ENCODE measurements at places on chromosomes 1 and 21.

DNA sequence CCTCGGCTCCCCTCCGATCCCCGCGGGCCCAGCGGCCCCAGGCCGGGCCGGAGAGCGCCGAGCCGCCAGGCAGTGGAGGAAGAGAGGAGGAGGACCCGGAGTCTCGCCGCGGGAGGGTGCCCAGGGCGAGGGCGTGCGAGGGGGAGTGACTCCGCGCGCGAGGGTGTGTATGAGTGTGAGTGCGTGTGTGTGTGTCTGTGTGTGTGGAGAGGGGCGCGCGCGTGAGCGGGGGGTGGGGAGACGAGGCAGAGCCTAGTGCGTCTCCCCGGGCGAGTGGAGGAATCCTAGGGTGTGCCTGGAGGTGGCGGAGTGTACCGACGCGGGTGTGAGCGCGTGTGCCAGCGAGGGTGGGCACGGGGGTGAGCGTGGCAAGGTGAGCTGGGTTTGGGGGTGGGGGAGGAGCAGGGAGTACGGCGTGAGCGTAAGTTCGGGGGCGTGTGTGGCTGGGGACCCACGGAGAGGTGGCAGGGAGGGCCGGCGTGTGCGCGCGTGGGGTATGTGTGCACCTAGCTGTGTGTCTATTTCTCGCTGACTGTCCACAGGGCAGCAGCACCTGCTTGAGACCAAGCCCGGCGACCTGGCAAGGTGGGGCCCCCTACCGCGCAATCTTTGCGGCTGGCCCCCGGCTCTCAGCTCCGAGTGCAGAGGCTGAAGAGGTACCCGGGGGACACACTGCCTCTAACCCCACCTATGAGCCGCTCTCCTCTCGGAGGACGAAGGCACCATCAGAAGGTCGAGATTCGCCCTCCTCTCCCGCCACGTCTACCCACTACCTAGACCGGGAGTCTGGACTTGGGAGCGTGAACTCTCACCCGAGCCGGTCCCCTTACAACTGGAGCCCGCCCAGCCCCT is 784 bp upstream of the KCND3 start:
- DNase-seq: no peak

DNA sequence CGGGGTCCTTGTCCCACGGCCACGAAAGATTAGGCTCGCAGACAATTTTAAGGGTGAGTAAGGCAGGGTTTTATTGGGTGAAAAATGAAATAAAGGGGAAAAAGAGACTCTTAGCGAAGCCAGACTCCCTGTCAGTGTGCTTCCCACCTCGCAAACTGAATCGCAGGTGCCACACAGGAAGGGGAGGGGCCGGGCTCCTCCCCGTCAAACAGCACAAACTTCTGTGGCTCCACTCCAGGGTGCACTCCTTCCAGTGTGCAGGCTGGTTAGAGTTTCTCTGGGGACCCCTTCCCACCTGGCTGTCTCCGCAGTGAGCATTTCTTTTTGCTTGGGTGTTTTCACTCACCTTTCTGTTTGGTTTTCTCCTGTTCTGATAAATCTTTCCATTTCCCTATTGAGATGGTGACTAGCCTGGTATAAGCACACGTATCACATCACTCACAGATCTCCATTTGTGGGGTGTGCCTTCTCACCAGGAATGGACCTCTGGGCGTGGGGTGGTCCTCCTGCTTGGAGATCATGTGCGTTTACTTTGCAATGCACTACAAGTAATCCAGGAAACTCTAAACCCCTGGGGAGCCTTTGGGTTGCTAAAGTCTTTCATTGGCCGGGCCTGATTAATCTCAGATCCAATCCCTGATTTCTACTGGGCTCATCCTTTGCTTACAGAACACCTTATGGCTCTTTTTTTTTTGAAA is 37.6 kb upstream of the GALNT2 start:
- DNase-seq: no peak

DNA sequence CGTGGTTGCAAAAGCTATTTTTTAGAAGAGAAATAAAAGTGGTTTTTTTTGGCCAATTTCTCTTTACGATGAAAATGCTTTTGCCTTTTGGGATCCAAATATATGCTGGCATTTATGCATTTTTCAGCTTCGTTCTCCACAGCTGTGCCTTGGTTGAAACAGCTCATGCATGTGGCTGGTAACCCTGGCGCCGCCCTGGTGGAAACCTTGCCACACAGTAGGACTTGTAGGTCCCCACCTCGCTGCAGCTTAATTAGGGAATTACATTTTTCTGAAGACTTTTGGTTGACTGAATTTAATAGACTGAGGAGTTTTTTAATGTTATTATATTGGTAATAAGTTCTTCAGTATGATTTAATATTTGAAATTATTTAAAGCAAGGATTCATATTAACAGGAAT is 12.7 kb upstream of the PCP4 start:
- DNase-seq: no peak

- no peak for DNase-seq
Observed at GRCh38 chr1:174785510-174785909, 214.2 kb upstream of the CACYBP start.

- DNase-seq: no peak
Observed at GRCh38 chr1:107009281-107009680, 47.2 kb upstream of the PRMT6 start.

GRCh38 chr1:15198684-15199083 is 45.1 kb downstream of the TMEM51 start:
- no peak for DNase-seq

DNA sequence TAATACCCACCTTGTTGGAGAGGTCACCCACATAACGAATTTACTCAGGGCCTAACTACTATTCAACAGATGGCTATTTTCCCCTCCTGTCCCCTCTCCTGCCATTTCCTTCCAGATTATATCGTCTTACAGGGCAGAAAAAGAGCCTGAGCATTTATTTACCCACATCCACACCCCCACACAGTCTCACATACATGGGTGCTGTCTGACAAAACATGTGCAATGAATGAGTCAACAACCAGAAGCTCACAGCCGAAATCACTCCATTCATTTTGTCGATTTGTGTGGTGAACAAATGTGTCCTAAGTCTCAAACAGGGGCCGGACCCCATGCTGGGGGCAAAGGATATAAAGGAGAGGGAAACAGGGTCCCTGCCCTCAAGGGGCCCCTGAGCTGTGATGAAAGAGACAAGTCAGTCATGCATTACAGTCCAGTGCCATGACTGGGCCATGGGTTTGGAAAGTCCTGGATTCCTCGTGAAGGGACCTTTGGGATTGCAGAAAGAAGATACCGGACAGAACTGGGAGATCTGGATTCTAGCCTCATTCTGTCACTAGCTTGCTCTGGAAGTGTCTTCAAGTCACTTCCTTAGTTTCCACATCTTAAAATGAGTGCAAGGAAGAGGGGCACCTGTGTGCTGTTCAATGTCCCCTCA is 16.4 kb upstream of the ZNF683 start:
- DNase-seq: no peak

DNA sequence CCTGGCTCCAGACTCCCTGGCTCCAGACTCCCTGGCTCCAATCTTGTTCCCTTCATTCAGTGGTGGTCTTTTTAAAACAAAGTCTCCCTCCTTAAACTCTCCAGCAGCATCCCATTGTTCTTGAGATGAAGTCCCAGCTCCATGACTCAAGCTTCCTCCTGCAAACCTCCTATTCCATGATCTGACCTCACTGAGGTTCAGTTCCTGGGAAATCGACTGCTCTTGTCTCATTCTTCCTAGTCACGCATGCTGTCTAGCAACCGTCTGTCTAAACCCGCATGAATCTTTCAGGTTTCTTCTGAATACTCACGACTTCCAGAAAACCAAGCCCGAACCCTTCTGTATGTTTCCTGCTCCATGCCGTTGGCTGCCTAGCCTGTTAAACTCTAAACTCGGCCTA is 91.9 kb downstream of the RAVER2 start:
- no peak for DNase-seq

GRCh38 chr1:246527402-246528088 is 20.5 kb upstream of the SMYD3 start:
- no peak for DNase-seq

DNA sequence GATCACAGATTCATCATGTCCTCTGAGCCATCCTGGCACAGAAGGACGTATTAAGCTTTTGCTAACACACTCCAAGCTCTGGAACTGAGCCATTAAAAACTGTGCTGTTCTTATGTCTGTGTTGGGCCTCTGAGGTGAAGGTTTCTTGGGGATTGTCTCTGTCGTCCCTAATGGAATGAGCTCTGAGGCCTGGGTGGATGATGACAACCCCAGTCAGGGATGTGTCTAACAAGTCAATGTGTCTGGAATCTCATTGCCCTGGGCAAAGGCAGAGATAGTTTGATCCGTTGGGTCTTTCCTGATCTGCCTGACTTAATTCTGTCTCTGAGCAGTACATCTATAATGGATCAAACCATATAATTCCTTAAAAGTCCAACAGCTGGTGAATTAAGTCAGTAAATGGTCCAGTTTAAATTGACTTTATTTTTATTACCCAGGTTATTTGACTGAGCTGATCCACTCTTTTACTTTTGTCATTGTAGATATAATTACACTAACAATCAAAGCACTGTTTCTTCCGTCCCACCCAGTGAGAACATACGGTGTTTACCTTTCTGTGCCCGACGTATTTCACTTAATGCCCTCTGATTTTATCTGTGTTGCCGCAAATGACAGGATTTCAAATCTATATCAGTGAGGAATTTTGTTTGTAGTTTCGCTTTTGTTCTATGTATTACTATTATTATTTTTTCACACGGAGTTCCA is 38.8 kb upstream of the OR2B11 start:
- no peak for DNase-seq

- DNase-seq: no peak
Observed at GRCh38 chr1:11657654-11658053, 3.0 kb downstream of the FBXO44 start.

DNA sequence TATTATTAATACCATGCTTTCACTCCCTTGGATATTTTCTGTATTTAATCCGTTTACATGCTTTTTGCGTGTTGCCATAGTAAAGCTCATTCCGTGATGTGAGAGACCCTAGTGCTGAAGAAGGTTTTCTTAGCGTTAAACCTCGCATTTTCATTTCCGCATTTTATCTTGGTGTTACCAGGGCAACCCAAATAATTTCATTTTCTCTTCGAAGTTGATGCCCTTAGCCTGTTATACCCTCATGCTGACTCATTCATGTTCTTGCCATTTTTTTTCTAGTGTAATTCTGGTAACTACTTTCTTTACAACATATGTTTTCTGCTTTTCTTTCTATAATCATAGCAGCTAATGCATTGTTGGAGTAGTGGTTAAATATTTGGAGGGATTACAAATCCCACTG is 37.2 kb downstream of the LRRC8C start:
- peak; percentile 39 for DNase-seq

GRCh38 chr1:248850536-248851251 is 8.2 kb downstream of the ZNF692 start:
- peak; percentile 9 for DNase-seq

GRCh38 chr1:39434797-39435395 is 56.5 kb upstream of the BMP8A start:
- no peak for DNase-seq

All from CD4-positive, alpha-beta T cell treated with Interleukin-15 for 1 hour (primary cell).